ENCODE measurements at places on chromosomes 3 and 15. TPM values are rescaled to one million over a fixed set of nuclear protein-coding genes. Genes with fewer than 3 reads are reported as not detected.

- DNase-seq, result no peak
Observed at GRCh38 chr15:78302579-78303312, 3.3 kb upstream of the SKIC8 start.

GRCh38 chr3:117853923-117854668 is 1144.5 kb downstream of the TUSC7 start:
- DNase-seq, result no peak

DNA sequence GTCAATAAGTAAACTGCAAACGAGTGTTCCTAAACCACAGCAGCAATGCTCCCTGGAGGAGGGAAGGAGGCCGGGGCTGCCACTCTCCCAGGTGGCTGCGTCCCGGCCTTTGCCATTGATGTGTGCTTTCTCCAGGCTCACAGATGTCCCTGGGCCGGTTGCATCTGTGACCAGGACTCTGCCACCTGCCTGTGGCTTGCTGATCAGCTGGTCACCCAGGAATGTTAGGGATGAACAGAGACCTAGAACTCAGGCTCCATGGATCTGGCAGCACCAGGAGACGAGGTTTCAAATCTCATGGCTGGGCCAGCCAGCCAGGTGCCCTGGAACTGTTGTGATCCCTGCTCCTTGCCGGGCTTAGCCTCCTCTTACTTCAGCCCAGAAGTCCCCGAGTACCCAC is 65.7 kb downstream of the KLF15 start:
- DNase-seq, result no peak

The ZPLD1 gene
- total RNA-seq, result not detected

The MNS1 gene
- total RNA-seq, result 1.5 TPM

The DUOX2 gene
- total RNA-seq, result 2.5 TPM

The TMEM266 gene
- 5.9 TPM for total RNA-seq
